ENCODE measurements at places on chromosomes 7 and 10. TPM values are rescaled to one million over a fixed set of nuclear protein-coding genes. Genes with fewer than 3 reads are reported as not detected.

The PIK3CG gene
- total RNA-seq = not detected

The SORCS1 gene
- not detected for total RNA-seq

The ZP3 gene
- 4.5 TPM for total RNA-seq

The CCDC146 gene
- total RNA-seq = 0.89 TPM

The PCGF5 gene
- total RNA-seq = 39.8 TPM

The FAM25C gene
- not detected for total RNA-seq

The PLXNA4 gene
- total RNA-seq = 0.89 TPM

The CUL2 gene
- total RNA-seq = 29.7 TPM

- H3K4me1 ChIP-seq = no peaks in the 10 kb centered on the region
- no peaks in the 10 kb centered on the region for H3K27me3 ChIP-seq
- no peak overlapping the region for H3K27ac ChIP-seq
- no peaks in the 10 kb centered on the region for H3K36me3 ChIP-seq
Measured at GRCh38 chr10:38047666-38048065, 37.2 kb downstream of the ZNF33A start.

- no peak within 1 kb of the TSS for H3K27ac ChIP-seq
- H3K36me3 ChIP-seq = no peaks in the 10 kb centered on the region
- H3K4me3 ChIP-seq = peak within 1 kb of the TSS; percentile 89
- DNase-seq = peak; percentile 77
Measured at GRCh38 chr10:7410862-7411670, at the start of gene SFMBT2. TSS of gene SFMBT2 (minus strand) at chr10:7411034. CDS start at chr10:7381898, 29,136 bp downstream.

GRCh38 chr7:1073142-1073977 lies 14.6 kb upstream of the GPER1 start:
- no peak overlapping the region for H3K4me3 ChIP-seq
- H3K36me3 ChIP-seq = no peaks in the 10 kb centered on the region
- no peak overlapping the region for H3K27ac ChIP-seq
- no peak for DNase-seq
- H3K27me3 ChIP-seq = no peaks in the 10 kb centered on the region
- H3K4me1 ChIP-seq = no peaks in the 10 kb centered on the region

GRCh38 chr7:128164955-128165670 lies 76.0 kb upstream of the LEP start:
- no peak overlapping the region for H3K4me3 ChIP-seq
- no peaks in the 10 kb centered on the region for H3K36me3 ChIP-seq
- peaks cover 12% of the 10 kb centered on the region for H3K27me3 ChIP-seq
- no peak for DNase-seq
- H3K4me1 ChIP-seq = peaks cover 21% of the 10 kb centered on the region

DNA sequence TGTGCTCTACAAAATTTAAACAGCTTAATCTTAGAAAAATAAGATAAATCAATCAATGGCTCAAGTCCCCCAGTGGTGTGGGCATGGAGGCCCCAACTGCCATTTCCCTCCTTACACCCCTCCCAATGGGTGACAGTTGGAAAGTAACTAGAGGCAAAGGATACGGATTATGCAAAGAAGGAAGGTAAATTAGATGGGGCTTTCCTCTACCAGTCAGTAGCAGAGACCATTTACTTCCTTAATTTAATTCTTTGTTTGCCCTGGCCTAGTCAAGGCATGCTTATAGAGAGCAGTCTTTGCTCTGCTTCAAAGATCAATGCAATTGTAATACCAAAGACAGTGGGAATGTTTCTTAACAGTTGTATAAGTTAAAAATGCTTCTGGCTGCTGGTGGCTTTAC lies 63.3 kb upstream of the PAPSS2 start:
- DNase-seq = no peak
- no peak overlapping the region for H3K4me3 ChIP-seq
- peaks cover 4% of the 10 kb centered on the region for H3K4me1 ChIP-seq
- no peak overlapping the region for H3K27ac ChIP-seq
- no peaks in the 10 kb centered on the region for H3K27me3 ChIP-seq
- no peaks in the 10 kb centered on the region for H3K36me3 ChIP-seq

DNA sequence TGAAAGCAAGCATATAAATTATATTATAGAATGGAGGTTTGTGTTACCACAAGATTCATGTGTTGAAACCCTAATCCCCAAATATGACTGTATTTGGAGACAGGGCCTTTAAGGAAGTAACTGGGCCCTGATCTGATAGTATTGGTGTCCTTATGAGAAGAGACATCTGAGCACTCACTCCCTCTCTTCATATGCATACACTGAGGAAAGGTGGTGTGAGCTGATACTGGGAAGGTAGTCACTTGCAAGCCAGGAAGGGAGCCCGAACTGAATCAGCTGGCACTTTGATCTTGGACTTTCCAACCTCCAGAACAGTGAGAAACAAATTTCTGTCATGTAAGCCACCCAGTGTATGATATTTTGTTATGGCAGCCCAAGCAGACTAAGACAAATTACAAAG lies 66.9 kb upstream of the RHOBTB1 start:
- H3K27me3 ChIP-seq = peaks cover 5% of the 10 kb centered on the region
- no peaks in the 10 kb centered on the region for H3K4me1 ChIP-seq
- no peak for DNase-seq
- no peak overlapping the region for H3K4me3 ChIP-seq
- H3K27ac ChIP-seq = no peak overlapping the region
- H3K36me3 ChIP-seq = no peaks in the 10 kb centered on the region

GRCh38 chr7:157046681-157047080 lies 36.2 kb upstream of the MNX1 start:
- DNase-seq = peak; percentile 94
- no peak overlapping the region for H3K4me3 ChIP-seq
- H3K36me3 ChIP-seq = no peaks in the 10 kb centered on the region
- 0 out of 2 replicates have a peak overlapping the region, but pooled peaks have one; percentile 25 for H3K27ac ChIP-seq
- peaks cover 20% of the 10 kb centered on the region for H3K4me1 ChIP-seq

GRCh38 chr7:127755521-127755920 lies 103.5 kb downstream of the SND1 start:
- DNase-seq = no peak
- peaks cover 9% of the 10 kb centered on the region for H3K4me1 ChIP-seq
- H3K4me3 ChIP-seq = no peak overlapping the region
- no peaks in the 10 kb centered on the region for H3K27me3 ChIP-seq
- no peak overlapping the region for H3K27ac ChIP-seq

DNA sequence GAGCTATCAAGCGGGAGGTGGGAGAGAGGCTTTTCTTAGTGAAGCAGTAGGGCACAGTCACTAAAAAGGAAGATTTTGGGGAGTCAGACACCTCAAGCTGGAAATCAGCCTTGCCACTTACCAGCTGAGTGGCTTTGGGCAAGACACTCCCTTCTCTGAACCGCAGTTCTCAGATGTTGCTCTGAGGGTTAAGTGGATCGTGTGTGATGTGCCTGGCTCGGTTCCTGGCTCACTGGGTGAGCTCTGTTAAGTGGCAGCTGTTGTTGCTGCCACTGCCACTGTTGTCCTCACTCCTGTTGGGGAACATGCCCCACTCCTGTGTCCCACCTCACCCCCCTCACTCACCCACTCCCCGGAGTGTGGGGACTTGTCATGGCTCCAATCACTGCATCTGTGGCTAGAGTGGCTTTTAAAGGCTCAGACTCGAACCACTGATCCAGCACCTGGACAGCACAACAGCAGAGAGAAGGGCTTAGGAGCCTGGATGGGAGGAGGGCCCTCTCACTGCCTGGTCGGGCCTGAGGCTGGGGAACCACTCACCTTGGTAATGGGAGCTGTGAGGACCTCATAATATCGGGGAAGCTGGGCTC lies 20.0 kb downstream of the PYROXD2 start:
- no peaks in the 10 kb centered on the region for H3K27me3 ChIP-seq
- no peak overlapping the region for H3K4me3 ChIP-seq
- H3K27ac ChIP-seq = peak overlapping the region; percentile 48
- DNase-seq = peak; percentile 18
- peaks cover 19% of the 10 kb centered on the region for H3K4me1 ChIP-seq

DNA sequence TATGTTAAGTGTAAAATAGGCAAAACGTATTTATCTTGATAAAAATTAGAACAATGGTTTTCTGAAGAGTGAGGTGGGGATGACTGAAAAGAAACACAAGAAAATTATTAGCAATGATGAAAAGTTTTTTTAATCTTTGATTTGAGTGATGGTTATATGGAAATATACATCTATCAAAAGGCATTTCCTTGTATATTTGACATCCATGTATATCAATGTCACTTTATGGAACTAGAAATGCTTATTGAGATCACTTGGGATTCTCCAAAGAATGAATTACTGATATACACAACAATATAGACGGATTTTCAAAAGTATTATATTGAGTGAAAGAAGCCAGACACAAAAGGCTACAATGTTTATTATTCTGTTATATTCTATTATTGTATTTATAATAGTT lies 1042.0 kb upstream of the POT1 start:
- no peak for DNase-seq
- H3K4me1 ChIP-seq = no peaks in the 10 kb centered on the region
- H3K36me3 ChIP-seq = no peaks in the 10 kb centered on the region
- no peak overlapping the region for H3K27ac ChIP-seq
- H3K27me3 ChIP-seq = no peaks in the 10 kb centered on the region

DNA sequence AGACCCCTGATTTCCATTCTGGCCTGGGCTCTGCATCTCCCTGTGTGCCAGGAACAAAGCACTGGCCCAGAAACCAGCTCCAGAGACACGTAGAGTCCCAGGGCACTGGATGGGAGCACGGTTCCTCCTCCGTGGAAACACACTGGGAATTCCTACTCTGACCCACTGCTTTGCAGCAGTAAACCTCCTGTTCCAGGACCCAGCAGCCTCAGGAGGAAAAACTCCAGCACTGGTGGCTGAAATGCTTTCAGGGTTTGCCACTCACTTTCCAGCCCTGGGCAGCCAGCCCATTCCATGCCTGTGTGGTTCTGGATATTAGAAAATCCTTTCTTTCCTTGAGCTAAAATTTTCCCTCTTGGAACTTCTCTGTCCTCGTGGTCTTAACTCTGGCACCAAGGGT lies 58.0 kb downstream of the FAM171A1 start:
- no peaks in the 10 kb centered on the region for H3K27me3 ChIP-seq
- H3K27ac ChIP-seq = no peak overlapping the region
- no peaks in the 10 kb centered on the region for H3K36me3 ChIP-seq
- DNase-seq = no peak
- H3K4me1 ChIP-seq = no peaks in the 10 kb centered on the region

- H3K4me1 ChIP-seq = peaks cover 8% of the 10 kb centered on the region
- peak; percentile 56 for DNase-seq
- peaks cover 61% of the 10 kb centered on the region for H3K36me3 ChIP-seq
- H3K27ac ChIP-seq = no peak overlapping the region
- no peak overlapping the region for H3K4me3 ChIP-seq
Measured at GRCh38 chr10:49512121-49512809, 26.7 kb downstream of the ERCC6 start.

DNA sequence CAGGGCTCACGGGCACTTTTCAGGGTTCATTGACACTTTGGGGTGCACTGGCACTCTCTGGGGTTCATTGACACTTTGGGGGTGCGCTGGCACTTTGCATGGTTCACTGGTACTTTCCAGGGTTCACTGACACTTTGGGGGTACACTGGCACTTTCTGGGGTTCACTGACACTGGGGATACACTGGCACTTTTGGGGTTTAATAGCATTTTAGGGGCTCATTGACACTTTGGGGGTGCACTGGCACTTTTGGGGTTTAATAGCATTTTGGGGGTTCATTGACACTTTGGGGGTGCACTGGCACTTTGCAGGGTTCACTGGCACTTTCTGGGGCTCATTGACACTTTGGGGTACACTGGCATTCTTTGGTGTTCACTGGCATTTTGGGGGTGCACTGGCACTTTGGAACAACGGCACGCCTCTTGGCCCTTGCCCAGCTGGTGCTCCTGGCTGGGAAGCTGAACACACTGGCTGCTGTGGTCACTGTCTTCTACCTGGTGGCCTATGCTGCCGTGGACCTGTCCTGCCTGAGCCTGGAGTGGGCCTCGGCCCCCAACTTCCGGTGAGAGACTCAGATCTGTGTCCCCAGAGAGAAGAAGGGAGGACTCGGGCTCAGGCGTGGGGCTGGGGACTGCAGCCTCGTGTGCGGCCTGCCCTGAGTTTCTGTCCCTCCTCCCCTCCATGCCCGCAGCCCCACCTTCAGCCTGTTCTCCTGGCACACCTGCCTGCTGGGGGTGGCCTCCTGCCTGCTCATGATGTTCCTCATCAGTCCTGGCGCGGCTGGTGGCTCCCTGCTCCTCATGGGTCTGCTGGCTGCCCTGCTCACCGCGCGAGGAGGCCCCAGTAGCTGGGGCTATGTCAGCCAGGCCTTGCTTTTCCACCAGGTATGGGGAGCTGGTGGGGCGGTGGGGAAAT lies 6.2 kb upstream of the TRIP6 start:
- H3K27me3 ChIP-seq = no peaks in the 10 kb centered on the region
- H3K36me3 ChIP-seq = no peaks in the 10 kb centered on the region
- DNase-seq = no peak
- no peak overlapping the region for H3K4me3 ChIP-seq
- no peaks in the 10 kb centered on the region for H3K4me1 ChIP-seq

DNA sequence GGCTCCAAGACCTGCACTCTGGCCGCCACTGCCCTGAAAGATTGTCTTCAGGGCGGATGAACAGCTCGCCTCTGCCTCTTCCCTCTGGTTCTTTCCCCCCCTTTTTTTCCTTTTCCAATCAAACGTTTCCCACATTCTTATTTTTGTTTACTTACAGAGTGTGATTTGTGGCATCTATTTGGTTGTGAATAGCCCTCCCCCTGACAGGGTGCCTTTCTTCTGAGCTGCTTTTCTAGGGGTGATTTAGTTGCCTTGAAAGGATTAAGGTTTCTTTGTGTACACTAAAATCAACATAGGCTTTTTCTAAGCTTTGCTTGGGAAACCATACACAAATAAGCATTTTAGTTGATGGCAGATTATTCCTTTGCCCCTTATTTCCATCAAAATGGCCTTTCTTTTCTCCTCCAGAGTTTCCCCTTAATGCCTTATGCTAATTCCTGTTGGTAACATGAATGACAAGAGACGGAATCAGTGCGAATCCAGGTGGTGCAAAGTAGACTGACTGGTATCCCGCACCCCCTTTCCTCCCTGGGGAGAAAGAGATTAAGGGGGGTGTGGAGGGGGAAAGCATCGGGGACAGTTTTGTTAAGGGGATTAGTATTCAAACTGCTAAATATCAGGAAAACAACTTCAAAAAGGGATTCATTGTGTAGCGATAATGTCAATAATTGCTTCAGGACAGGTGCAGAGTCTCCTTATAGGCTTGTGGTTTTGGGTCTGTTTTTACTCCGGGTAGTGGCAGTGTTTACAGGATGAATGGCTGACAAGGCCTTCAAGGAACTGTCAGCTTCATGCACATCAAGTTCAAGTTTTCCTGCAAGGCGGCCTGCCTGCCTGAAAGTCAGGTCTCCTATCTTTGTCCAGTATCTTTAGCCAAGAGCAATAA lies 431.6 kb upstream of the GALNT17 start:
- no peak for DNase-seq
- no peaks in the 10 kb centered on the region for H3K27me3 ChIP-seq

DNA sequence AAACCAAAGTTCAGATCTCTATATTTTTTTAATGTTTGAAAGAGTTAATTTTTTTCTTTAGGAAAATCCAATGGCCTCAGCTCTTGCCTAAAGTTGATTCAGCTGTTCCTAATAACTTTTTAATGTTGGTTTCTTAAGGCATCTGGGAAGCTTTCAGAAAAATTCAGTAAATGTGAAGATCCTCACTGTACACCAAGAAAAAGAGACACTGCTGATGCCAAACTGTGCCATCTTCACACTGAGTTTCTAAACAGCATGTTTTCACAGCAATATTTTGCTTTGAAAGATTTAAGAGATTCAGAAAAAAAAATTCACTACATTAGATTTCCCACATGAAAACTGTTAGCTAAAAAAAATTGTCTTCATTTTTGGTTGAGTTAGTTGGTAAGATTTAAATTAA lies 249.4 kb downstream of the NEBL start:
- H3K4me3 ChIP-seq = no peak overlapping the region
- H3K4me1 ChIP-seq = no peaks in the 10 kb centered on the region
- no peaks in the 10 kb centered on the region for H3K36me3 ChIP-seq
- no peak for DNase-seq
- H3K27me3 ChIP-seq = no peaks in the 10 kb centered on the region
